ENCODE measurements at places on chromosomes 4 and X.

DNA sequence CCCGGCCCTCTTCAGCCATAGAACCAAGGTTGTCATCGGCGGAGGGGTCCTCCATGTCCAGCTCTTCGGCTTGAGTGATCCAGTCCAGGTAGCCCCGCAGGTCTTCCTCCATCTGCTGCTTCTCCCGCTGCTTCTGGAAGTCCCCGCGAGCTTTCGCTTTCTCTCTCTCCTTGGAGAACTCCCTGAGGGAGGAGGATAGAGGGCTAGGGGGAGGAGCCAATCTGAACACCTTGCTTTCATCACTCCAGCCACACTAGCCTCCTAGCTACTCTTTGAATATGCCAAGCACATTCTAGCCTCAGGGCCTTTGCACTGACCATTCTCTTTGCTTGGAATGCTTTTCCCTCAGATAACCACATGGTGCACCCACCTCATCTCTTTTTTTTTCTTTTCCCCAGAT is 6.2 kb downstream of the CACNA1F start:
- DNase-seq, result no peak

DNA sequence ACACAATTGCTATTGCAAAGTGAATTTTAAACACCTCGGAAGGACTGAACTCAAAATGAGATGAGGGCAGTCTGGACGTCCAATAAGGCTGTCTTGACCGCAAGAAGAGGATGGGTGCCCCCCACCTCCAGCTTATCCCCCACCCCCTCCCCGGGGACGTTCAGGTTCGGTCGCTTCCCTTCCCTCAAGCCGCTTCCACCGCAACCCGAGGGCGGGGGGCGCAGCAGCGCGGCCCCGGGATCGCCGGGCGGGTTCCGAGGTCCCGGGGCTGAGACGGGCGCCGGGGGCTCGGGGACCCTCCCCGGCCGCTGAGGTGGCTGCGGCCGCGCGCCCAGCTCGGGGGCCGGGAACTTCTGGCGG is 480 bp downstream of the USP46 start:
- no peak for DNase-seq

- no peak for DNase-seq
These were observed 267.1 kb downstream of the ARHGAP24 start for GRCh38 chr4:85741921-85742591.

GRCh38 chr4:104896660-104897645 is 249.7 kb upstream of the TET2 start:
- DNase-seq, result no peak

DNA sequence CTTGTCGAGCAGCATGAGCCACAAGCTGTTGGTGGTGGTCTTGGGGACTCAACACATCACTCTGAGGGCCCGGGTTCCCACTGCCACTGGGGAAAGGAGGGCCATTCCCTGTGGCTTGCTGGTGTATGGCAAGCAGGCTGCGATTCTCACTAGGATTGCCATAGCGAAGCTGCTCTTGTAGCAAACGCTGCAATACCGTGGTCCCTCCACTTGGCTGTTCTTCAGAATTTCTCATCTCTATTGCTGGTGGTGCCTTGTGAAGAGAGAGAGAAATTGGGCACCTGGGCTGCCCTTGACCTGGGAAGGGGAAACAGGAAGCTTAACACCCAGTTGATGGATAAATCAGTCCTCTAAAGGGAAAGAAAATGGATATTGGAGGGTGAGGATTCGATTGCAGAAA is 17.7 kb downstream of the AMOT start:
- DNase-seq, result no peak

DNA sequence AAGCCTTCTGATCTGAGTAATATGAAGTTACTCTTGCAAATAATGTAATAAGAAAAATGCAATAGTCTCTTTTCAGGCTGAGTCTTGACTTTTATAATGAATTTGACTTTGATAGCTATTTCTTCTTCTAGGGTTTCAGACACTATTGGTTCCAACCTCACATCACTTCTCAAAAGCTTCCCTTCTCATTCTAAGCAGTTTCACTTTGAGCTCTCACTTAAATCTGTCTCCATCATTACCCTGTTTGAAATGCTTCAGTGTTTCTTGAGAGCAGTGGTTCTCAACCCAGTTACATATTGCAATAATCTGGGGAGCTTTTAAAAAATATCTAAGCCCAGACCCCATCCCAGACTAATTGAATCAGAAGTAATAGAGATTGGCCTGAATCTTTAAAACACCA is 40.5 kb upstream of the BMP2K start:
- DNase-seq, result no peak

DNA sequence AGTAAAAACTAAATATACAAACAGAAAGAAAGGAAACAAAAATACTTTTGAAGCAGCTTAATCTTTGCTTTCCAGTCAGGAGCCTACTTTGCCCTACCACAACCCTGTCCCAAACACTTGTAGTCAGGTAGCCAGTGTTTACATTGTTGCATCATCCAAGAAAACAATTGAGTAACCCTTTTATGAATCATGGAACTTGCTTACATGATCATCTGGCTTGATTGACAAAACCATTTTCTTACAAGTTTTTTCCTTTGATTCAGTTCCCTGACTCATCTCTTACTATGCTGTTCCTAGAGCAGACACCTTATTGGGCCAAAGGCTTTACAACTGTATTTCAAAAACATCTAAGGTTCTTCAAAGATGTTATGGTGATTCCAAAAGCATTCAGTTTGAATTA is 740.1 kb downstream of the KLHL13 start:
- DNase-seq, result peak; percentile 53

DNA sequence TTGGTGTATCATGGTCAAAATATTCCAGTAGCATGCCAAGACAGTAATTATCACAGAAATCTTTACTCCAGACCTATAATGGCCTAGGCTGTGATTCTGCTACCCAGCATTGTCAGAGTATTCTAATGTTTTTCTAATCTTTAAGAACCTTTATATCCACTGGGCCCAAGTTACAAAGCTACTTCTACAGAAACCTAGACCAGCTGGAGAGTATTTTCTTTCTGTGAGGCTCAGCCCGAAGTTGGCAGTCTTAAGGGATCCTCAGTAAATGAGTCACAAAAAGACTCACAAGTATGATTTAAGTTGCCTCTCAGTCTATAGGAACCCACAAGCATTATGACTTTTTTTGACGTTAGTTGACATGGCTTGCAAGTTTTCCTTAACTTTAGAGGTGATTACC is 638.5 kb upstream of the FAM241A start:
- no peak for DNase-seq

GRCh38 chr4:154503598-154503997 is 12.0 kb upstream of the DCHS2 start:
- no peak for DNase-seq

- no peak for DNase-seq
These were observed 1703.7 kb upstream of the AGA start for GRCh38 chr4:179145746-179146525.

All from NCI-H460 (cell line).